ENCODE measurements at places on chromosomes 16 and 17.

DNA sequence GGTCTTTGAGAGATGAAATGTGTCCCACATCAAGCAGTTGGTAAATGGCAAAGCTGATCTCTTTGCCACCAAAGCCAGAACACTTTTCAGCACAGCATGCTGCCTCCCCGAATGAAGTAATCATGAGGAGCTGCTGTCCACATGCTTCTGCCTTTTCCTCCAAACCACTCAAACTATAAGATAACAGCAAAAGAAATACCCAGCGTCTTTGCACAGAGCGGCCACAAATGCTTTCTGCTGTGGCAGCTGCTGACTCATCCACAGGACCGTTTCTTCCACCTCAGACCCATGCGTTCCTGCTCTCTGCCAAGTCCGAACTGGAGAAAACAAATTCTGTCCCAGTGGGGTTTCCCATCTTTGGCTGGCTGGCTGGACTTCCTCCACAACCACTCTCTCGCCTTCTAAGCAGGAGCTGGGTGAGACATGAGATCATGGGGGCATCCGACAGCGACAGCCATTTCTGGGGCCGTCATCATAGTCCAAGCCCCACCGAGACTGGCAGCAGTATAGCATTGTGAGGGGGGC is 27.1 kb downstream of the TBC1D3B start:
- DNase-seq, result no peak

- DNase-seq, result no peak
Measured at GRCh38 chr16:24511792-24512191, 27.6 kb upstream of the RBBP6 start.

GRCh38 chr17:31266042-31266441 is 31.0 kb downstream of the OMG start:
- DNase-seq, result peak; percentile 11

- no peak for DNase-seq
Measured at GRCh38 chr17:39767147-39767546, 29.4 kb downstream of the GRB7 start.

DNA sequence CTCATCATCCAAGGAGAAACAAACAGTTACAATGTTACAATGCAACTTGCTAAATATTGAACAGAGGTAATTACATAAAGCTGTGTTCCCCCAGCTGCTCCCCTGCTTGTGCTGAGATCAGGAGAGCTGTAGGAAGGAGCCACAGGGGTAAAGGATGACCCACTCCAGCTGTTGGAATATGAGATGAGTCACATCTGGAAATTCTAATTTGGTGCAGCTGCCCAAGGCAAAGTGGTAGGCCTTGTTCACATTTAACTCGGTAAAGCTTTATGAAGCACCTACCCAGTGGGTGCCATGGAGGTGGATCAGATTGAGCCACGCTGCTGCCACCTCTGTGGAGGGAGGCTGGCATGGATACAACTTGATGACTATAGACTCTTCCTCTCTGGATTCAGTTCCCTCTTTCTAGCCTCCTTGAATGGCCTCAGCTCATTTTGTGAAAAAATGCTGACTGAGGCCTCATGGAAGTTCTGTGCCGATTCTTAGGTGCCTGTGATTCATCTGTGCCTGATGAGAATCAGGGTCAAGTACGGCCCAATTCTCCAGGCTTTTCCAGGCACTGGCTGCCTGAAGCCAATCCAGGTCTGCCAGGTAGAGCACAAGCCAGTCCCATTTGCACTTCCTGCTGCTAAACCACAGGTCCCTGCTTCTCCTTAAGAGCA is 7.4 kb downstream of the ZNF689 start:
- DNase-seq, result no peak

DNA sequence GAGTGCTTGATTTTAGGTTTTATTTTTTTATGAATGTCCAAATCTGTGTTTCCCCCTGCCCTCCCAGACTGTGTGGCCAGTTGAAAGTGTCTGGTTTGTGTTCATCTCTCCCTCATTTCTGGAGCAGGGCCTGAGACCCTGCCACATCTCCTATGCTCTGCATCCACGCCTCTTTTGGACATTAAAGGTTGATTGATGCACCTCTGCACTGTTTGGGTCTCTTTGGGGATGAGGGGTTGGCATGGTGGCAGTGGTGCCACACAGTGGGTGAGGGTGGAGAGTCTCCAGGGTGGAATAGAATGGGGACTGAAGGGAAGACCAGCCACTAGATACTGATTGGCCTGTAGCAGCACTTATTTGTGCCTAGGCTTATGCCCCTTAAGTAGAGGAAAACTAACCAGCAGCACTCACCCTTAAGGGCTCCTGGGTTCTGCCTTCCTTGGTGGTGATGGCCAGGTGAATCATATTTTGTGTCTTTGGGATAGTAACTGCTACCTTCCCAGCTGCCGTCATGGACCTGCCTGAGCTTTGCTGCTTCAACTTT is 7.9 kb downstream of the DYNLL2 start:
- DNase-seq, result no peak

DNA sequence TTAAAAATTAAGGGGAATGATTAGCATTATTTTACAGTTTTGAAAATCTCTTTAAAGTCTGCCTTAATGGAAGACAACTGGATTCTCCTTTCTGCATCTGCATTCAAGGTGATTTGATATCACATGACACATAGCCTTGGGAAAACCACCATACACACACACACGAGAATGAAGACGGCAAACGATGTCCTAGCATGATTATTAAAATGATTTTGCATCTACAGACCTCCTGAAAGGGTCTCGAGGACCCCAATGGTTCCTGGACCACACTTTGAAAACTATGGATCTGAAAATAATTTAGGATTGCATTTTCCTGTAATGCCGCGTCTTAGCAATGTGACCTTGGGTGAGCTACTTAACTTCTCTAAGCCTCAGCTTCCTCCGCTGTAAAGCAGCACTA is 11.8 kb upstream of the CHST4 start:
- DNase-seq, result no peak

GRCh38 chr16:16075488-16076422 is 126.3 kb downstream of the ABCC1 start:
- no peak for DNase-seq

GRCh38 chr16:57618296-57619132 is 9.9 kb upstream of the ADGRG1 start:
- DNase-seq, result no peak

GRCh38 chr16:84563064-84563715 is 54.7 kb downstream of the COTL1 start:
- no peak for DNase-seq

DNA sequence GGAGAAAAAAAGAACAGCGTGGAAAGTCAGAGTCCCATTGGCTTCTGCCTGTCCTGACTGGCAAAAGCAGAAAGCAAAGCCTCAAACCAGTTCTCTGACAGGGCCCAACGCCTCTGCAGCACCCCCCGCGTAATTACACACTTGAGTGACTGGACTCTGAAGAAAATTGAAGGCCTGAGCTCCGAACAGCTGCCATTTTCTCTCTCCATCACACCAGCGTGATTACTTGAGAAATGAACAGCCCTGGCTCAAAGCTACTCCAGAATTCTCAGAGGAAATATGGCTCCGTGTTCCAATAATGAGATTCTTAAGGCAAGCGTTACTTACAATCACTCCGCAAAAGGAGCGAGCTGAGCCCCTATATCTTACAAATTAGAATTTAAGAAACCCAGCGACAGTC is 142.7 kb upstream of the C17orf78 start:
- no peak for DNase-seq

GRCh38 chr17:9309216-9309615 is 266.4 kb downstream of the STX8 start:
- no peak for DNase-seq

GRCh38 chr17:57115377-57115776 is 30.3 kb downstream of the AKAP1 start:
- DNase-seq, result no peak

- no peak for DNase-seq
Measured at GRCh38 chr17:74623693-74624093, at the start of gene CD300E. TSS of gene CD300E (minus strand) at chr17:74623738. CDS start at chr17:74623621, 117 bp downstream.

GRCh38 chr17:5049314-5049841 is 14.2 kb upstream of the SLC52A1 start:
- peak; percentile 56 for DNase-seq

Data from activated CD4-positive, alpha-beta T cell treated with anti-CD3 and anti-CD28 coated beads, Interleukin-2, amount 50 U/mL, for 4 hours (primary cell).